ENCODE measurements at places on chromosomes 5 and 9.
A peak's percentile ranks its signal among the peaks of the same experiment; 100 is the strongest.

- no peak for DNase-seq
These were observed 228.5 kb downstream of the CRB2 start for GRCh38 chr9:123584202-123585176.

DNA sequence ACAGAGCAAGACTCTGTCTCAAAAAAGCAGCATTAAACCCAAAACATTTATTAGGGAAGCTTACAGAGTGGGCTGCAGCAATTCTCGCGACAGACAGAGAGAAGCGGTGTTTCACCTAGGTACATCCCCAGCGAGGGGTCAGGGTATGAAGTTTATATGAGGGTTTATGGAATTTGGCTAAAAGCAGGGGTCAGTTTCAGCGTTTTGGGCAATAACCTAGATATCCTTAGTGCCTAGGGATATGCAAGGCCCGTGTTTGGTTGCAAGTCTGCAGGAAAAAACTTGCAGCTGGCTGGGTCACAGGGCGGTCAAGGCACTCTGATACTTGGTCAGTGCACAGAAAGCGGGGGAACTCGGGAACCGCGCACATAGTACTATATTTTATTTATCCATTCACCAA is 649 bp upstream of the GLE1 start:
- no peak for DNase-seq

GRCh38 chr9:130896233-130897014 is at the start of gene QRFP:
Gene QRFP (minus strand): TSS chr9:130896812. CDS start chr9:130893838, 2,974 bp downstream.
- no peak for DNase-seq

DNA sequence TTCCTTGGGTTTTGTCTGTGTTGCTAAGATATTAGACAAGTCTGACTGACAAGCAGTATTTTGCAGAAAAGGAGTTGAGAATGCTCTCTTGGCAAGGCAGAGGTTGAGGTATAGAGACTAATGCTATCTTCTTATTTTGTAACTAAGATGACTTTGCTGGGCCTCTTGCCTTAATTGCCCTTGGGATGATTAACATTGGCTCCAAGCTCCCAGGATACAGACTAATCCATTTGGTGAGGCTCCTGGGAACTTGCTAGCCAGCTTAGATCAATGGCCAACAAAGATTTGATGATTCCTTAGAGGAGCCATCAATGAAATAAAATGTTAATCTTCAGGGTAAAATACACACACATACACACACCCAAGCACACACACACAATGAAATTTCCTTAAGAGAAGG is 28.7 kb upstream of the AP3B1 start:
- no peak for DNase-seq

DNA sequence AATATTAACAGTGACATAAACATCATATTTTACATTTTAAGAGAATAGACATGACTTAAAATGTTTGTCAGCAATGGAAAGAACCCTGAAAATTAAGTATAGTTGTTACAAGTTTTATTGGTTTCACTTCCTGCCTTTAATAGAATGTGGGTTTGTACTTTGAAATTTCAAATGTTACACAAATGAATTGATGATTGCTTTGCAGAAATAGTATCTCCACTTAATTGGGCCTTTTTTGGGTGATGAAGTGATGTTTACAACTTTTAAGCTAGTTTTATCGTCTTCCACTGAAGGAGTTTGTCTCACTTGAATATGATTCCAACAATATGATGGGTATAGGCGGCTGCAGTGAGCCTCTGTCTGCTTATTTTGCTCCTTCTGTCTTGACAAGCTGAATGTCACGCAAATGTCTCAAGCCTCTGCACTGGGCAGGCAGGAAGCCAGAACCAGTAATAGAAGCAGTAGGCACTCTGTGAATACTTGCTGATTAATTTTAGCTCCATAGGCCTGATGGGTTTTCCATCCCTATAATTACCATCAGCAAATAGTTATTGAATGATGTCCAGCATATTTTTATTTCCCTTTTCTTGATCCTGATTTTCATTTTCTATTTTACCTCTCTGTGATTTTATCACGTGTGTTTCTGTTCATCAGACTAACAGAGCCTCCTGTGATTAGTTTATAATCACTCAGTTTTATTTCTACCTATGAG is 10.6 kb upstream of the NR3C1 start:
- DNase-seq, result no peak

DNA sequence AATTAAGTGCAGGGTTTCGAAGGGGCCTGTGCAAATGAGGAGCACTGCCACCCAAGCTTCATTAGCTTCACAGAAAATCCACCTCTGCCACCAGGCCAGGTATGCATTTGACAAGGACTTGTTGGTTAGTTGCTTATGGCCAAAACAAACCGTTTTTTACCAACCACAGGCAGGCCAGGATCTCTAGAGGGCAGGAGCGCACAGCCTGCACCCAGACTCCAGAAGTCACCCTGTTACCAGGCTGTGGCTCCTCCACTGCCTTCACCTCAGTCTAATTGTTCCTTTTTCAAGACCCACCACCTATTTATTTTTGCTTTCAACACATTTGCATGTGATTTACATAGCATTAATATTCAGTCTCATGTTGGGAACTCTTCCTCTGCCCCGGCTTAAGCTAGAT is 78.3 kb upstream of the HSPA9 start:
- no peak for DNase-seq

DNA sequence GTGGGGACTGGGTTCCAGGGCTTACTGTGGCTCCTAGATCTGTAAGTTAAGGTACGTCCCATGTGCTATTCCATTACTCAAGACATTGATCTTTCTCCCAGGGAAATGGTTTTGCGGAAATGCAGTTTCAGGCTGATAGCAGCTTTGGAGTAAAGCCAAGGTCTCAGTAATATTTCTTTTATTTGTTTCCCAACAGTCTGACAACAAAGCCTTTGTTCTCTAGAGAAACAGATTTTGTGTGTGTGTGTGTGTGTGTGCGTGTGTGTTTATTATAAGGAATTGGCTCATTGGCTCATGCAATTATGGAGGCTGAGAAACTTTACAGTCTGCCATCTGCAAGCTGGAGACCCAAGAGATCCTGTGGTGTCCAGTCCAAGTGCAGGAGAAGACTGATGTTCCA is 12.1 kb upstream of the POC5 start:
- DNase-seq, result no peak

- no peak for DNase-seq
These were observed 1.9 kb upstream of the SLC31A2 start for GRCh38 chr9:113148781-113149510.

- DNase-seq, result no peak
These were observed 103.0 kb downstream of the SPATA31D1 start for GRCh38 chr9:82091610-82092009.

- no peak for DNase-seq
These were observed 526.7 kb downstream of the PDE4D start for GRCh38 chr5:59366784-59367183.

DNA sequence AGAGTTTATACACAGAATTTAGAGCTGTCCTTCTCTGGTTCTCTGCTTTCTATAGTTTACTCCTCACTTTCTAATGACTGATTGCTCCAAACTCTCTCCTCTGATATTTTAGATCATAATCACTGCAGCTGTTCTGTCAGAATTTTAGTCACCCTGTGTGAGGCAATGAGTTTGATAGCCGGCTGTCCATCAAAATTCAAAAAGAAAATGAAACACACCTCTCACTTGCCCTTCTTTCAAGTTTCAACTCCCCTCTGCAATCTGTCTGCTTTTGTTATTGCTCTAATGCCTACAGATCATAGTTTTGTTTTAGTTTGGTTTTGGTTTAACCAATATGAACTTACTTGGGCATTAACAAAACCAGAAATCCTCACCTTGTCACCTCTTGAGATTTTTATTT is 23.3 kb upstream of the ABLIM3 start:
- no peak for DNase-seq

- no peak for DNase-seq
These were observed 13.6 kb downstream of the MCCC2 start for GRCh38 chr5:71600783-71601182.

DNA sequence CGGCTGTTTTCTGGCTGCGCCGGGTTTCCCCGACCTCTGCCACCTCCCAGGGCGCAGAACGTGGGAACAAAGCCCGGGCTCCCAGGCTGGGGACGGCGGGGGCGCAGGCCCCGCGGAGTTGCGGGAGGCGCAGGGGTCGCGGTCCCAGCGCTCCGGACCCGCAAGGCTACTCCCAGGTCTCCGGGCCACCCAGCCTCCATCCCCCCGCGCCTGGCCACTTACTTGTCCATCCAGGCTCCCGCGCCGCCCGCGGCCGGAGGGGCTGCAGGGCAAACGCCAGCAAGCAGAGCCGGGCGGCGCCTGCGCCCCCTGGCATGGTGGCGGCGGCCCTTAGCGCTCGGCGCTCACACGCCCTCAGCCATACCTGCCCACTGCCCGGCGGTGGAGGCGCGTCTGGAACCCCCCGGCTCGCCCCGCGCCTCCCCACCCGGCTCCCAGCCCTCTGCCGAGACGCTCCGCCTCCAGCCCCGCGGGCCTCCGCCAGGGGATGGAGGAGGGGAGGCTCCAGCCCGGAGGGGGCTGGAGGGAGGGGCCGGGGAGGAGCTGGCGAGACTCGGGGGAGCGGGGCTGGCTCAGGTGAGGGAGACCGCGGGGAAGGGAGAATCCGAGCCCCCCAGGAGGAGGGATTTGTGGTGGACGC is at the start of gene ADAM19:
ADAM19 (minus strand) TSS at position 395 of the 640 bp plus-strand sequence; CDS start at position 316, 79 bp downstream.
- peak; percentile 27 for DNase-seq

GRCh38 chr9:4714266-4715016 is 26.6 kb downstream of the AK3 start:
- DNase-seq, result no peak

DNA sequence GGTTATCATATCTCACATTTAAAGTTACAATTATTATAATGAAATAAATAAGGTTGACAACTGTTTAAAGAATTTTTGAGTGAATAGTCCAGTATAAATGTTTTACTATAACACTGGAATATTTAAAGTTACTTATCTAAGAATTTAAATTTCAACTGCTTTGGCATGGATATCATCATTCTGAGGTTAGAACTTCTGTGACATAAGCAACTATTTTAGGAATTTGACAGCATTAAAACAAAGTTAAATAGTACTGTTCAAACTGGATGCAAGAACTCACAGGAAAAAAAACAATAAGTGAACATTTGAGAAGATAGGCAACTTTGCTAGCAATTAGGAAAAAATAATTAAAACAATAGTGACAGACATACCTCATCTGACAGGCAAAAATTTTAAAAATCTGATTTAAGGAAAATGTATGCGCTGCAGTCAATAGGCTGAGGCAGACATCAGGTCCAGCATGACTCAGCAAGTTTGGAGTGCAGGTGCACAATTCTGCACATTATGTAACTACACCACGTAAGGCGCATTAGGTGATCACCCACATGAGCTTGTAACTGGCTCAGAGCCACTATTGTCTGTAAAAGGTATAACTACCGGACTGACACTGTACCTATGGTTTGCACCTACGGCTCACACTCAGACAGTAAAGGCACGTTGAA is 180.6 kb downstream of the PDE4D start:
- DNase-seq, result no peak

DNA sequence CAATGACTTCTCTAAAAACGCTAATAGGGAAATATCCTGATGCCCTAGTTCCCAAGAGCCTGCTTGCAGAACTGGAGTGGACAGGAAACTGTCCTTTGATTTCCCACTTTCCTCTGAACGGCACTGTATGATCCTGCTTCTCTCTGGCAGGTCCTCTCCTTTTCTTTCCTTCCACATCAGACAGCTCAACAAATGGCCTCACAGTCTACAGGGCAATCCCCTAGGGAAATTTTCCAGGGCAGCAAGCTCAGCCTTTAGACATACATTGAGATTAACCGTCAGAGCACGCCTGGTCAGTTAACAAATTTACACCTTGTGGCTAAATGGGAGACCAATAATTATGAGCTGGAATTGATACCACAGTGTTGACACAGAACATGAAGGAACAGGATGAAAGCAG is 164.9 kb downstream of the SLC24A2 start:
- DNase-seq, result no peak

All from NCI-H1105 (cell line).